ENCODE measurements at places on chromosomes 11 and 22.

DNA sequence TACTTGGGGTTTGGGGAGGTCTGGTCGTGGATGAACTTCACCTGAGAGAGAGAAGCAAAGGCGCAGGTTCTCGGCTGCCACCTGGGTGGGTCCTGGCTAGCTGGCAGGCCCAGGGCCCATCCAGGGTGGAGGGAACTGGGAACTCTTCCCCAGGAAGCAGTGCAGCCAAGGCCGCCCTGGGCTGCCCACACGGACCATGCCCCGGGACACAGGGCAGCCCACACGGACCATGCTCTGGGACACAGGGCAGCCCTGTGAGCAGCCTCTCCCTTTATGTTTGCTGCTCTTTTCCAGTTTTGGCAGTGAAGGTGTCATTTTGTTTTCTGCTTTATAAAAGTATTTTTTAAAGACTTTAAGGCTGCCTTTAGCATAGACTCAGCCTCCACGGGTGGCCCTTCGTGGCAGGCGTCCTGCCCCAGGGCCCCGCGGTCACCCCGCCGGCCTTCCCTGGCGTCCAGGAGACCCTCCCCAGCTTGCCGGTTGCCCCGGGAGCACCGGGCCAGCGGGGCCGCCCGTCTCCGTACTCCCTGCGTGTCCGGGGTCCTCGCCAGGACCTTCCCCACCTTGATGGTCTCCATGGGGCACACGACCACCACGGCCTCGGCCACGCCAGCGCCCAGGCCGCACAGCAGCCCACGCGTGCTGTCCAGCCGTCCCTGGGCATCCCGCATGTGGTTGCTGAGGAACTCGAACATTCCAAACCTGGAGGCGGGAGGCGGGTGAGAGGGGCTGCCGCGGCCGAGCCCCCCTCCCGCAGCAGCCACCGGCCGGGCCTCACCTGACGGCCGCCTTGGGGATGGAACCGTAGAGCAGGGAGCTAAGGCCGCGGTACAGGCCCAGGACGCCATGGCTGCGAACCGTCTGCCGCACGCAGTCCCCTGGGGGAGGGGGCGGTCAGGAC lies 1.1 kb downstream of the SLC25A1 start:
- DNase-seq = no peak

DNA sequence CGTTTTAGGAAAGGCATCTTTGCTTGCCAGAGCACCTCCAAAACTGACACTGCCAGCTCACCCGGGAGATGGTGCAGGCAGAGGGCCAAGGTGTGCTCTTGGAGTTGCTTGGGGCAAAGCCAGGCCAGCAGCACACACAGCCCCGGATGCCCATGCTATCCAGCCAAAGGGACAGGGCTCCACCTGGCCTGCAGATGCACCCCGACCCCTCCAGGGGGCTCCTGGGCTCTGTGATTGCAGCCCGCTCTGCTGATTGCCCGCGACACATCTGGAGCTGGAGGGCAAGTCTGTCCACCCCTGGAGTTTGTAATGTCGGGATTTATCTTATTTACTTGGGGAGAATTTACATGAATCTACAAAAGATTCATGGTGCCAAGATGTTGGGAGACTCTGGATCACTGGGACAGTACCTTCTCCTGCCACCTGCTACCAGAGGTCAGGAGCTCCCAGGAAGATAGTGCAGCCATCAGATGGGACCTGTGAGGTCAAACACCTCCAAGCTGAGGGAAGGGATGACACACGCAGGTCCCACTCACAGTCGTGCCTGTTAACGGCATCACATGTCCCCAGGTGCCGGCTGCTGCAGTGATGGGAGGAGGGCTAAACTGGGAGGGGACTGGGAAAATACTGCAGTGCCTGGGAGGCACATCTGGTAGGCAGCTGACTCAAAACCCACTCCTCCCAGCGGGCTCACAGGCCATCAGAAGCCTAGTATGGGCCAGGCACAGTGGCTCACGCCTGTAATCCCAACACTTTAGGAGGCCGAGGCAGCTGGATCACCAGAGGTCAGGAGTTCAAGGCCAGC lies 17.2 kb downstream of the CBX7 start:
- DNase-seq = no peak

DNA sequence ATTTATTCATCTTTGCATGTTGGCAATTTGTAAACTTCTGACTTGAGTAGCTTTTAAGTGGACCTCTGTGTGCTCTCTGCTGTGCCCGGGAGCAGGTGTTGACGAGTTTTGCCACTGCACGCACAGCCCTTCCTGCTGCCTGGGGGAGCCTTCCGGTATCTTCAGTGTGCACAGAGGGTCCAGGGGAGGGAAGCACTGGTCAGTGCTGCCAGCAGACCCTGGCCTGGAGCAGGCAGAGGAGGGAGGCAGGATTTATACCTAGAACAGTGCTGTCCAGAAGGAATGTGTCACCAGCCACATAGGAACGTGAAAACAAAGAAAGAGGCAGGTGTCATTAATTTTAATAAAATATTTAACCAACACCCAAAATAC lies 403.6 kb downstream of the TBC1D22A start:
- no peak for DNase-seq

- DNase-seq = peak; percentile 96
Observed at GRCh38 chr11:125887373-125888324, at the start of gene HYLS1. TSS of gene HYLS1 (plus strand) at chr11:125887668. CDS start at chr11:125899369, 11,701 bp downstream.

GRCh38 chr11:28697920-28698827 lies 590.0 kb downstream of the METTL15 start:
- no peak for DNase-seq

DNA sequence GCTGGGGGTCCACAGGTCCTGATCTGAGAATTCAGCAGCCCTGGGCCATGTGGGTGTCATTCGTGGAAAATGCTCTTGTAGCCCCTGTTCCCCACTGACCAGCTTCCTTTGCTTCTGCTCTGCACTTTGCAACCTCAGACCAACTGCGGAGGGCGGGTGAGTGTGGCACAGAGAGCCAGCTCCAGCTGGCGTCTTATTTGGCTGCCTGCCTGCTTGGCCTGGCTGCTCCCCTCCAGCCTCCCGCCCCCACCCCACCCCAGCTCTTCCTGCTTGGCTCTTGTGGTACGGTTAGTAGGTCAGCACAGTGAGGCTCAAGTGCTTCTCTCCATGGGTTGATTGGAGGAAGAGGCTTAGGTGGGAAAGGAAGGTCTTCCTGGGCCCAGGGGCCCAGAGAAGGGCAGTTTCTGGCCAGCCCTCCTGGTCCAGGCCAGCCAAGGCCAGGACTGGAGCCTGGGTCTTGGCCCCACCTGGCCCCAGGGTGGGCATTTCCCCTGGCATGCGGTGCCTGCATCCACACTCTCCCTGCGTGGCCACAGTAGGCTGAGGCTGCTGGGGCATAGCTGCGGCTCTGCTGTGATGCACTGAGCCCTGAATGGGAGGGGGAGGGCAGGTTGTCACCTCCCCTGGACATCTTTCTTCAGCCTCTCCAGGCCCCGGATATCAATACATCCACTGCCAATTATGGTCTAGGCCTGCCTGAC lies 26.5 kb downstream of the MYO7A start:
- DNase-seq = peak; percentile 55

DNA sequence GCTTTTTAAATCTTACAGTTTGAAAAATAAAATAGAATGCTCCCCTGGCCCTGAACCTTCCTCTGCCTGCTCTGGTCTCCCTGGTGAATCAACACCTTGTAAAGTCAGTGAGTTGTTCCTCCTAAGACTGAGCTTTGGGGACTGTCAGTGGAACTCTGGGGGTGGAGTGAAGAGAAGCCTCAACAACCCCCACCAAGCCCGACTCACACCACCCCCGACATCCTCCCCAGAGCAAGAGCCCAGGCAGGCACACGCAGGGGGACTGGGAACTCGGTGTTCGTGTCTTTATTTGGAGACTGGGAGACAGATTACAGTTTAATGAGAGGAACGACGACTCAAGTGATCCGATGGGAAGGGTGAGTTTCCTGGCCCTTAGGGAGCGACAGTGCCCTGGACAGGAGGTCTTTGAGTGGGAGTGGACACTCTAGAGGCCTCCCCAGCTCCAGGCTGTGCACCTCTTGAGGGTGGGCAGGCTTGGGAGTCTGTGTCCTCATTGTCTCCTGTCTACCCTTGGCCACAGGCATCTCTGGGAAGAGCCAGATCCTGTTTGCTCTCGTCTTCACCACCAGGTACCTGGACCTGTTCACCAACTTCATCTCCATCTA lies 6.2 kb downstream of the KDELR3 start:
- DNase-seq = no peak

- no peak for DNase-seq
Observed at GRCh38 chr11:73894725-73895335, 18.0 kb downstream of the PAAF1 start.

GRCh38 chr11:65883786-65884715 lies 4.2 kb downstream of the FIBP start:
- no peak for DNase-seq

DNA sequence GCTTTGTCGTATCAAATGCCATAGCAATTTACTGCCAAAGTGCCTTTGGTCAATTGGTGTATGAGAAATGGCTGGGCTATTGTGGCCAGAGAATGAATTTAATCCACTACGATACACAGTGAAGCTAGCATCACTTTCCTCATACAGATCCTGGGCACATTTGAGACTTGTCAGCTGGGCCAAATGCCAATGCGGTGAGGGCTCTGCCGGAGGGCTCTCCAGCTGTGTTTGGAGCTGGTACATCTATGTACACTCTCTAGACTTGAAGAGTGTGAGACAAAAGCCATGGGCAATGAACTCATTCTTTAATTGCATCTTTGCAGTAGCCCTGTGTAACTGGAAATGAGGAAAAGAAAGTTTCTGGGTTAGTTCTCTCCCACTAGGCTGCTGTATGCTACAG lies 1052.9 kb downstream of the NTM start:
- no peak for DNase-seq

- no peak for DNase-seq
Observed at GRCh38 chr11:122046846-122047245, 69.2 kb downstream of the BLID start.

DNA sequence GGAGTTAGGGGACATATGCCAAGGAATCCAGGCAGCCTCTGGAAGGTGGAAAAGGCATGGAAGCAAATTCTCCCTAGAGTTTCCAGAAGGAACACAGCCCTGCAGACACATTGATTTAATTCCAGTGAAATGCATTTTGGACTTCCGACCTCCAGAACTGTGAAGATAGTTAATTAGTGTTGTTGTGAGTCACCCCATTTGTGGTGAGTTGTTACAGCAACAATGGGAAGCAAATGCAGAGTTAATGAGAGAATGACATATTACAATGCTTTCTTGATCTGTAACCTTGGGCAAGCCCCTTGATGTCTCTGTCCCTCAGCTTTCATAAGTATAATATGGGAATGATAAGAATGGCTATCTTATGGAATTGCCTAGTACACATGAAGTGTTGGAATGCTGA lies 178.7 kb downstream of the KIRREL3 start:
- DNase-seq = no peak

DNA sequence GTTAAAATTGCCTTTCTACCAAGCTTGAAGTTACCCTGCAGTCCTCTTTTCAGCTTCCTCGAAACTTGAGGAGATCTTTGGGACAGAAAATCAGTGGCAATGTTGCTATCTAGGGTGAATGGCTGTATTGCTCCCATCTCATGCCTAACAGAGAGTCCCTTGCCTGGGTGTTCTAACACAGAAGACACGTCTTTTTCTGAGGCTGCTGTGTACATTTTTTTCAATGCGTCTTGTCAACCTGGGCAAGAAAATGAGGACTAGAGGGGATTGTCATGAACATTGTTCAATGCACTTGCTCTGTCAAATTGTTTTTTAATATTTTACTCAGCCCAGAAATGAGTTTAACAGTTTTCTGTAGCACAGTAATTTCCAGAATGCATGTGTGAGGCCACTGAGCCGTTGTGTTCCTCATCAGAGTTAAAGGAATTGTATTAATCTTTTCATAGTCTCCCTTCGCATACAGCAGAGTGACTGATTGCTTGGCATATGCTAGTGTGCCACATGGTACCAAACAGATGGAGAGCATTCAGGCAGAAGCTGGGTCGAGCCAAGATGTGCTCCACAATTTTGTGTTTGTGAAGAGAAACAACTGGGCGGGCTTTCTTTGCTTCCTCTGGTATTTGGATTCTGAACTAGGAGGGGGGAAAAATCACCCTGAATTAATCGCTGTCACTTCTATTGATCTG lies 86.0 kb downstream of the CASP12 start:
- DNase-seq = no peak

GRCh38 chr11:72984453-72985077 lies 157.6 kb downstream of the FCHSD2 start:
- no peak for DNase-seq

All from GF-D8 (cell line).